ENCODE measurements at places on chromosomes 7 and 10.

DNA sequence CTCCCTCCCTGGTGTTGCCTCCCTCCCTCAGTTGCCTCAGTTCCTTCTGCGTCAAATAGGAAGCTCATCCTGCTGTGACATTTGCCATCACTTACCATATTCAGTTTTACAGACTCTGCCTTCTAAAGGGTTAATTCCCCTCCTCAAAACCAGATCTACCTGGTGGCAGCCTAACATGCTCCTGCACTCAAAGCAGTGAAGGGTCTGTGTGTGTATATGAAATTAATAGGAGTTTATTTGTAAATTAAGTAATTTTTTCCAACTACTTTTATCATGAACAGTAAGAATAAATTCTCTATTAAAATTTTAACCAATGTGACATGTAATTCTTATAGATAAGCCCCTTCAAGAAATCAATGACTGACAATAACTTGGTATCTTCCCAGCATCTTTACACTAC, 158.6 kb upstream of the INSYN2A start:
- no peak for DNase-seq

DNA sequence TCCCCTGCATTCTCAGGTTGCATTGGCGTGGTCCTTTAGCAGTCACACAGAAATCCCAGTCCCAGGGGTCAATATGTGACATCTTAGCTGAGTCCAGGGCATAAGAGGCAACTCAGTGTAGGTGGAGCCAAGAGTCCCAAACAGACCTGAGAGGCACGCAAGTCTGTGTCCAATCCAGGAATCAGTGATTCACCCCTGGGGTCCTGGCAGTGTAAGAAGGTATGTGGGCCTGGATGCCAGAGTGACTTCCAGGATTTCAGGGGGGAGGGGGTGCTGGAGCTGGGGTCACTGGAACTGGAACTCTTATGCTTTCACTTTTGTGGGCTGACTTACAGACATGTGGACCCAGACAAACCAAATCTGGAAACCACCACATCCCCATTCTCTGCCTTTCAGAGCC, 26.8 kb downstream of the FRMPD2 start:
- DNase-seq, result no peak

- DNase-seq, result no peak
Measured at GRCh38 chr10:88004451-88004850, 141.0 kb downstream of the PTEN start.

DNA sequence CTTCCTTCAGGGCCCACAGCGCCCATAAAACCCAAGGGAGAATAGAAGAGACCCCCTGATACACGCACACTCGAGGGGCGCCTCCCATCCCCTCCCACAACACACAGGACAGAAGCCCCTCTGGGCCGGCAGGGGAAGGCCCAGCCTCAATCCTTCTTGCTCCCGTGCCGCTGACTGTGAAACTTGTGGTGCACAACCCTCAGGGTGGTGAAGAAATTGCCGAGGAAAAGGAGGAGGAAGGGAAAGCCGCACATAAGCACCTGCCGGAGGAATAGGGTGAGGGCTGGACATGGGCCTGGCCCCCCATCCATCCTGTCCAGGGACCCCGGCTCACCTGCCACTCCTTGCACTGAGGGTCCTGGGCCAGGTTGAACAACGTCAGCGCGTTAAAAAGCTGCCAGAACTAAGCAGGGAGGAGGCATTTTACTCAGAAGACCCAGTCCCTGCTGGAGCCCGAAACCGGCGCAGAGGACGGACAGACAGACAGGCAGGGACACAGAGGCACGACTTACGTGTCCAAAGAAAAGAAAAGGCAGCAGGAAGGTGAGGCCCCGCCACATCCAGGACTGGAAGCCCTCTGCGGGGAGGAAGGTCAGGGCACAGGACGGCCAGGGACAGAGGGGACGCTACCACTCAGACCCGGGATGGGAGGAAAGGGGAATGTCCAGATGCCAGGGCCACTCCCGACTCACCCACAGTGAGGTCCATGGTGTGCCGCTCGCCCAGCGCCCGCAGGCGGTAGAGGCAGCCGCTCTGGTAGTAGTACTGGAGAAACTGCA, 7.2 kb downstream of the TMEM120A start:
- DNase-seq, result no peak

DNA sequence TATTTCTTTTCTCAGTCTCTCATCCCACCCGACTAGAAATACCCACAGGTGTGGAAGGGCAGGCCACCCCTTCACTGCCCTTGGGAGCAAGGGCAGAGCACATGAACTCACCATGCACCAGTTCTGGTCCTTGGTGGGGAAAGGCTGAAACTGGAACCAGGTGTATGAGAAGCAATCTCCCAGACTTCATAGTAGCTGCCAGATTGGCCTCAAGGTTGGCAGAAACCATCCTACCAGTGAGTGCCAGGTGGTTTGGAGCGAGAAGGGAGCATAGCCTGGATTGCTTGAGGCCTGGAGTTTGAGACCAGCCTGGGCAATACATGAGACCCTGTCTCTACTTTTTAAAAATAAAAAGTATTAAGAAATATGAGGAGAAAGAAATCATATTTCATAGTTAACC, 138.8 kb downstream of the LYZL1 start:
- DNase-seq, result no peak

GRCh38 chr10:30238836-30239235, 110.2 kb downstream of the MTPAP start:
- no peak for DNase-seq

DNA sequence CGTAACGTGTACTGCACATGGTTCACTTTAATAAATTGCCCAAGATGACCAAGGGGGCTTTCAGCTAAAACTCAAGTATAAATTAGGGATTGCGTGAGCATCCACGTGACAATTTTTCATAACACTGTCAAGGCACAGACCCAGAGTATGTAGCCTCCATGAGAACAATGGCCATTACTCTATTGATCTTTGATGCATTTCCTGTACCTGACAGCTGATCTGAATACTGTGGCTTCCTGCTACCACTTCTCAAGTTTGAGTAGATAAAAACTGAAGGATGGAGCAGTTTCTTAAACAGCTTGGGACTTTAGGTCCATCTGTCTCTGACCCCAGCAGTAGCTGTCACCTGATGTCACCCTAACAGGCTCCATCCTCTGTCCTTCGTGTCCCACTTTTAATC, 98.9 kb downstream of the ABCC2 start:
- DNase-seq, result no peak

- DNase-seq, result no peak
Measured at GRCh38 chr10:77844177-77844576, 82.4 kb downstream of the DLG5 start.

- DNase-seq, result no peak
Measured at GRCh38 chr10:112535531-112535951, 88.5 kb downstream of the VTI1A start.

DNA sequence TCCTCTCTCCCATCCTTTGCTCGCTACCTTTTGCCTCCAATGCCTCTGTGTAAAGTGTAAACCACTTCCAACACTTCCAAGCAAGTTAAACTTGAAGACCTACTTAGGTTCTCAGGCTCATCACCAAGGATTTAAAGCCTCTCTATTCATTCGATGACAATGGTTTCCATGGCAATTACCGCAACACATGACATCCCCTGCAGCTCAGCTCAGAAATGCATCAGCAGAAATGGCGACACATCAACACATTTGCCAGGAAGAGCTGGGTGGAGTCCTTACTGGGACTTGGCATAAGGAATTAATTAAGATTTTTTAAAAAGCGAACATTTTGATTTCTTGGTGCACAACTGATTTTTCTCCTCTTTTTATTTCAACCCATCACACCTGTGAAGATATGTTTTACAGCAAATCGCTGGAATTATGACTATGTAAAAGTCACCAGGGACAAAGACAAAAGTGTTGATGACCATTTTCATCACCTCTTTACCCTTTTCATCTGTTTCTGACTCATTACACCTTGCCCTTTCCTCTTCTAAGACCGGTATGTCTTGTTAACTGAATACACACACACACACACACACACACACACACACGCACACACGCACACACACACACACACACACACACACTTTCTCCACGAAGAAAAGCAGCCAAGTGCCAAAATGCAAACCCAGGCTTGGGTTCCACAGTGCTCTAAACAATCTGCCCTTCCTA, 453.4 kb upstream of the CELF2 start:
- DNase-seq, result no peak

- DNase-seq, result no peak
Measured at GRCh38 chr7:141133646-141134045, 59.8 kb downstream of the TMEM178B start.

GRCh38 chr10:27743877-27744801, 1.5 kb downstream of the MKX start:
- DNase-seq, result peak; percentile 38

- DNase-seq, result no peak
Measured at GRCh38 chr10:86888585-86889381, 68.6 kb downstream of the MMRN2 start.

- no peak for DNase-seq
Measured at GRCh38 chr10:12628964-12629766, 279.8 kb downstream of the CAMK1D start.

DNA sequence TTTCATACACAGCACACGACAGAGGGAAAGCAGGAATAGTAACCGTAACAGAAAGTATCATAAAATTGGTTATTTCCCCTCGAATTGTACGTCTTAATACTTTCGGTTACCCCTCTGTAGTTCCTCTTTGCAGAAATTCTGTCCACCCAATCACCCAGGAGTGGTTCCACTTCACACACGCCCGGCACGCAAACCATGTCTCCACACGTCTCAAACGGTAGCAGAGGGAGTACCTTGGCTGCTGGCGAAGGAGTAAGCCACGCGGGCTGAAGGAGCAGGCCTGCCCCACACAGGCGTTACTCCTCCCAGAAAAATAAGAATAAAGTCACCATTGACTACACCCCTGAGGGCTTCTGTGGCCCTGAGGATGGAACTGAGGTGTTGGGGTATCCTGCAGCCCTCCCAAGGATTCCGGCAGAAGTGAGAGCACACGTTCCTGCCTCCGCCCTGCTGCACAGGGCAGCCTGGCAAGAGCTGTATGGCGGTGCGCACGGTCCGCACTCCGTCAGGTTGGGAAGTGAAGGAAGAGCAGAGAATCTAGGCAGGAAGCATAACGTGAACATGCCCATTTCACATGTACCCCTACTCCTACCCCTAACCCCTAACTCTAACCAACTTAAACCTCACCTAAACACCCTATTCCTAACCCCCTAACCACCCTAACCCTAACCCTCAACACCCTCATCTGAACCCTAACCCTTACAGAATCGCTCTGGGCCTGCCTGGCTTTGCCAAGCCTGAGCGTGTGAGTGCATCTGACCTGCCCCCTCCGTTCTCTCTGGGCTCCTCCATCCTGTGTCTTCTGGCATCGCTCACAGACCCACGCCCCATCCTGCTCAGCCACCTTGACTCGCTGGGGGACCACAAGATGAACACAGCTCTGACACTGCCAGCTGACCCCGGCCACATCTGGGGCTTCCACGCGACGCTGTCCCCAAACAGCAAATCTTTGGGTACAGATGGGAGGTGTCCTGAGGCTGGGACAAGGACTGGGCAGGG, 18.2 kb downstream of the GPR146 start:
- DNase-seq, result no peak

DNA sequence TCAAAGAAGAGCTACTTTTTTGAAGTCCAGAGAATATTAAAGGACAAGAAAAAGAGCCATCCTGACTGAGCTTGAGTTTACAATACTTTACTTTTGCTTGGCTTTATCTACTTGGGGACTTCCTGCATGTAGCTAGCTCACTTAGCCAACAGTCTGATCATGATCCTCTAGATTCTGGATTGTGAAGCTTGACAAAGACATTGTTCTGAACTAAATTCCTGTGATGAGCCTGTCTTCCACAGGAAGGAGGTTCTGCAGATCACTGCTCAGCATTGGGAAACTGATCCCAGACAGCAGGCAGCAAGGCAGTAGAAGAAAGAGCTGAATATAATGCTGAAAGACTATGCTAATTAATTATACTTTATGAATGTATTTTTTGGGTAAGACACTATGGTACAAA, 296.4 kb downstream of the DGKB start:
- no peak for DNase-seq

DNA sequence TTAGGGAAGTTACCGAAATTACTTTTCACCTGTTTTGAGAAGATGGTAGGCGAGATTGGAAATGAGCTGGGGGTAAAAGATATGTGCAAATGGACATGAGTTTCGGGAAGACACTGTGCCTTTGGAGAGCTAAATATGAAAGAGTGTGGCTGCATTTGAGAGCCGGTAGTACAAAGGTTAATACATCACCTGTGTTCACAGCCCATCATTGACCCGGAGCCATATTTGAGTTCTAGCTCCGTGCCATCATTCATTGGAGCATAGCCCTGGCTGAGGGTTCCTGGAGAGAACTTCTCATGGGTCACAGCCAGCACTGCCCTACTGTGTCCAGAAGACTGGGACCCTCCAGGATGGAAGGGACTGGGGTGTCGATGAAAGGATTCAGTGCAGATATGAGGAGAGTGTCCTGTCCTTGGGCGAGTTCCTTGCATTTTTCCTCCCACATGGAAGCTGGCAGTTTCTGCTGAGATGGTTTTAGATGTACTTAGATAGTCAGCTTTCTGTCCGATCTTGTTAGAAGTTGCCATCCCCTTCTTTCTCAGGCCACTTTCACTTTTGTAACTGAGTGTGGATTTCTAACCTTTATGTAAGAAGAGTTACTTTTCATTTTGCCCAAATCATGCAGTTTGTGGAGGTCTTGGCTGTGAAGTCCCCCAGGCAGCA, 138.8 kb downstream of the JCAD start:
- DNase-seq, result no peak
